ENCODE measurements at places on chromosomes 6 and 20.

GRCh38 chr6:35723587-35723986 is 13.2 kb upstream of the ARMC12 start:
- no peak for DNase-seq

DNA sequence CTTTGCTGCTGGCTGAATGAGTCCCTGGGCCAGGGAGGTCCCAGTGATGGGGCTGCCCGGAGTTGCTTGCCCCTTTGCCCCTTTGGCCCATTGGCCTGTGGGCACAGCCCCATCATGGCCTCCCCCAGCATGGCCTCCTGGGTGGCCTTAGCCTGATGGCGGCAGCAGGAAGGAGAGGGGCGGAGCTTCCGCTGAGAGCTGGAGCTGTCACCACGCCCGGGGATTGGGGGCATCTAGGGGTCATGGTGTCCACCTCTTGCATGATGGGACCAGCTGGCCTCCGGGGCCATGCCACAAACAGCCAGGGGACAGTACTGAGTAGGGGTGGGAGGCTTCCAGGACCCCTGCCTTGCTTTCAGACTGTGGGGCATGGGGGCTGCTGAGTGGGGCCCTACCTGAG is 31.5 kb upstream of the GATA5 start:
- no peak for DNase-seq

- DNase-seq: no peak
These were observed 92.4 kb downstream of the HFE start for GRCh38 chr6:26179675-26180074.

GRCh38 chr6:169763308-169763707 is 11.9 kb downstream of the ERMARD start:
- DNase-seq: no peak

- no peak for DNase-seq
These were observed 3.0 kb upstream of the KCNK17 start for GRCh38 chr6:39317256-39317655.

DNA sequence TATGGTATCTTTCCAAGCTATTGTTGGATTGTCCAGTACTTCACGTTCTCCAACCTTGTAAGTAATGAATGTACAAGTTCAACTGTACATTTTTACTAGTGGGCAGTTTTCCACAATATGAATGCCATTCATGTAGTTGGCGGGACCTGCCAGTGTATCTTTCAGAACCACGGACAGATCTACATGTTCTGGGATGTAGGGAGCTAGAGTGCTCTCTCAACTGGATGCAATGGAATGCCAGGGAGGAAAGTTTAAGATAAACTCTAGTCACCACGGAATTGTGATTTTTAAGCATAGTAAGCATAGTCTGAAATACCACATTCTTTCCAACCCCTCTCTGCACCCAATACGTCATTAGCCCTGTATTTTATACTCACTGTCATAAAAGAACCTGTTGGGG is 21.5 kb upstream of the HLA-C start:
- no peak for DNase-seq

DNA sequence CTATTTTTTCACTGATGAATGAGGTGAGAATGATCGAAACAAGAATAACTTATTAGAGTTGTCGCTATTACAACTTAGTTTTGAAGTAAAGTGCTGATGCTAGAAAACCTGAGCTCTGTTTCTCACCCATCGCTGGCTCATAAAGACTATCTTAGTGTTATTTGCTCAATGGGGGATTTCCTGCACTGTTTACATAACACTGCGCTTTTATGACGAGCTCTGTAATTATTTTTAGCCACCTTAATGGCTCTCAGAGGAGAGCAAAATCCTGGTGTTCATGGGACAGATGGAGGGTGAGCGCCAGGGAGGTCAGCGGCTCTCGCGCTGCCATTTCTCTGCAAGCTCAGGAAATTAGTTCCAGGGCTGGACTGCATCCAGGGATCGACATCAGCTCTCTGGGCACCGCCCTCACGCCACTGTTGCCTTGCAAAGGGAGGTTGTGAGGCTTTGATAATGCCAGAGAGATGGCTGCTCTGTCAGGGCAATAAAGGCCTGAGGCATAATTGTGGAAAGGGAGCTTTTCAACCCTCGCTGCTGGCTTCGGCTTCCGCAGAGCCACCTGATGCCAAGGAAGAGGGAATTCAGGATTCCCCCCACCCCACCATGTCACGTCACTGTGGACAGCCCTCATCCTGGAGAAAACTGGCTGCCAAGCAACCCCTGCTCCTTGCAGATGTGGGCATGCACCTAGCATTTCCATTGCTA is 72.0 kb downstream of the DACT2 start:
- peak; percentile 82 for DNase-seq

DNA sequence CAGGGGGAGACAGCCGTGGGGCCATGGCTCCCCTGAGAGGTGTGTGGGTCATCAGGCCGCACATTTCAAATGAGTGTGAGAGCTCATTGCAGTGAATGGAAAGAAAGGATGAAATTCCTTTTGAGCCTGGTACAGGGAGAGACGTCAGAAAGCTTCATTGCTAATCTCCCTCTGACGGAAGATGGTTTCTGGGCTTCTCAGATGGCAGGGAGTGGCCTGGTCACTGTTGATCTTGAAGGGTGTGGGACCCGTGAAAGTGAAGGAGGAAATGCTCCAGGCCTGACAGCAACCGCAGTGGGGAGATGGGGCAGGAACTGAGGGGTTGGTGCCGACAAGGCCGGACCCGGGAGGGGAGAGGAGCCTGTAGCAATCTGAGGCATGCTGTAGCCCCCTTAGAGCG is 127.4 kb downstream of the MYLK4 start:
- no peak for DNase-seq

DNA sequence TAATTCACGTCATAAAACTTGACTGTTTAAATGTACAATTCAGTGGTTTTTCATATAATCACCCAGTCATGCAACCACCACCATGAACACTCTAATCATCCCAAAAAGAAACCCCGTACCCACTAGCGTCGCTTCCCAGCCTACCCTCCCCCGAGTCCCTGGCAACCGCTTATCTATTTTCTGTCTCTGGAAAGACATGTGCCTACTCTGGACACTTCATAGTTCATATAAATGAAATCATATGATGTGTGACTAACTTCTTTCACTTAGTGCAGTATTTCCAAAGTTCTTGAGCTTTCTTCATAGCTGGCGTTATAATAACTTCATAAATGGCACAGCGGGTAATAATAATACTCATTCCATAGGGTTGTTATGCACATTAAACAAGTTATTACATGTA is 215.2 kb downstream of the MYLK4 start:
- DNase-seq: no peak

GRCh38 chr6:42572523-42572922 is 8.7 kb downstream of the UBR2 start:
- no peak for DNase-seq

DNA sequence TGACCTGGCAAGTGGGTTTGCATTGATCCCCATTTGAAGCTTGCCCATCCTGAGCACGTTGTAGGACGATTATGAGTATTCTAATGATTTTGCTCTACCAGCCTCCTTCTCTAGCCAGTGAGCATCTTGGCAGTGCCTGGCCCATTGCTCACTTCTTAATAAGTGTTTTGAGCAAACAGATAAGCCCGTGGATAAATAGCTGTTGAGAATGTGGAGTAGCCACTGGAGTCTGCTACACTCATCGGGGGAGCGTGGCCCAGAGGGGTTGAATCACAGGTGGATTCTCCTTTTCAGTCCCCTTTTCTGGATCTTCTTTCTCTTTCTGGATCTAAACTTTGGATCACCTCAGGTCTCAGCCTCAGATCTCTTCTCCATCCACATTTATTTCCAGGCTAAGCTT is 15.9 kb upstream of the EDN3 start:
- no peak for DNase-seq

DNA sequence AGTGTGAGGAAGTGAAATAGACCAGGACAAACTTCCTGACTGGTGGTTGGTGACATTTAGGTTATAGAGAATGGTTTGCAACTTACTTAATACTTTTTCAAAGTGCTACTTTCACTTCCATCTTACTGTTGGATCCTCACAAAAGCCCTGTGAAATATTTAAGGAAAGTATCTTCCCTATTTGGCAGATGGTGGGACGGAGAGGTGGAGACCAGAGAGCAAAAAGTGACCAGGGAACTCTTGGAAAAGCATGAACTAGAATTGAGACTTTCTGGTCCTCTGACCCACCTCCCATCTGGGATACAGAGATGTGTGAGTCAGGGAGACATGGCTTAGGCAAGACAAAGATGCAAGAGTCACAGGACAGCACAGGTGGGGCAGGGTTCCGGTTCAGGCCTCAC is 3.0 kb downstream of the TRIM10 start:
- DNase-seq: no peak

DNA sequence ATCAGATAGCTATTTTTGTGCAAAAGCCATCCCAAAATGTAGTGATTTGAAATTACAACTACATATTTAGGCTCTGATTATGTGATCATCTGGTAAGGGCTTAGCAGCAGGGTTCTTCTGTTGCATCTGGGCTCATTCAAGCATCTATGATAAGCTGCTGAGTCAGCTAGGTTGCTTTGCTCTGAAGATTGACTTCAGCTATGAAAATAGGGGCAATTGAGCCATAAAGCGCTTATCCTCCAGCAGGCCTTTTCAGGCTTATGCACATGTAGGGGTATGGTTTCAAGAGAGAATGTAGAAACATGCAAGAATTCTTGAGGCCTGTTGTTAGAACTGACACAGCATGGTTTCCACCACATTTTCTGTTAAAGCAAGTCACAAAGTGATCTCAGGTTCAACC is 114.1 kb downstream of the PLCB1 start:
- DNase-seq: no peak

DNA sequence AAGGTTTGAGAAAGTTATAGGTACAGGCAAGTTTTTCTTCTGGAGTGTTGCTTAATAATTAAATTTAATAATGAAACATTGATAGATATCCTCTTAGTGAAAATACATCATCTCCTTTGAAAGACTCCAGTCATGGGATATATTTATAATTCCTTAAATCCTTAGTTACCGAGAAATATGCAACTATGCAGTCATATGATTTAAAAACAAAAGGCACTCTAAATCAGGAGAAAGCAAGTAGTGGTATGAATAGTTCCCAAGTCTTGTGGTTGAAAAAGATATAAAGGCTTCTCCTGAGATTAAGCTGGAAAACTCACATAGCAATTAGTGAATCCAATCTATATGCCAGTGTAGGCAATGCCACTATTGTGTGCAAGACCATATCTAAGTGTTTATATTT is 475.4 kb downstream of the EYS start:
- no peak for DNase-seq

DNA sequence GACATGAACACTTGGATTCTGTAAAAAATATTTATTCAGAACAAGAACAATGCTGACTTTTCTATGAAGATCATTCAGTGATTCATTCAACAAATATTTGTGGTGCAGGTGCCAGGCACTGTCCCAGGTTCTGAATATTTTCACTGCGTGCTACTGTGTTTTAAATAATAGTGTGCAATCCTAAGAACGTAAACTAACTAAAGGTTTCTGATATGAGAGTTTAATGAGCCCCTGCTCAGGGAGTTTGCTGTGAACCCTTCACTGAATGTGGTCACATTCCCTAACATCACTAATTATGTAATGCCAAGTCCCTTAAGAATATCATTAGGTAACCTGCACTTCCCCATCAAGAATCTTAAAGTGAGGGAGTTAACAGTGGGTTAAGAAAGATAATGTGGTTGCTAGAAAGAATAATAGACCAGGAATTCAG is 1.7 kb upstream of the TMEM170B start:
- no peak for DNase-seq

DNA sequence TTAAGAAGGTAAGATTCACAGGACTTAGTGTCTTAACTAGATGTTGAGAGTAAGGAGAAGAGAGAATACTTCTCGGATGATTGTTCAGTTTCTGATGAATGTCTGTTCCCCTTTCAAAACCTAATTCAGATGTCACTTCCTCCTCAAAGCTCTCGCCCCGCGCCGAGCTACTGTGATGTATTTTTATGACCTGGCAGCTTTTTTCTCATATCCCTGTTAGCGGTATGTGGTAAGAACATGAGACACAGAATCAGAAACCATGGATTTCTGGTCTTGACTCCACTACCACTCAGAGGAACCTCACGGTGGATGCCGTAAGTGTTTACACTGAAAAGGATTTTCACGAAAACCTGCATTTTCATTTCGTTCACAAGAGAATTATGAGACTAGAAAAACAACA is 48.4 kb downstream of the CEP43 start:
- no peak for DNase-seq

GRCh38 chr6:9532621-9533557 is 882.0 kb downstream of the TFAP2A start:
- DNase-seq: no peak

DNA sequence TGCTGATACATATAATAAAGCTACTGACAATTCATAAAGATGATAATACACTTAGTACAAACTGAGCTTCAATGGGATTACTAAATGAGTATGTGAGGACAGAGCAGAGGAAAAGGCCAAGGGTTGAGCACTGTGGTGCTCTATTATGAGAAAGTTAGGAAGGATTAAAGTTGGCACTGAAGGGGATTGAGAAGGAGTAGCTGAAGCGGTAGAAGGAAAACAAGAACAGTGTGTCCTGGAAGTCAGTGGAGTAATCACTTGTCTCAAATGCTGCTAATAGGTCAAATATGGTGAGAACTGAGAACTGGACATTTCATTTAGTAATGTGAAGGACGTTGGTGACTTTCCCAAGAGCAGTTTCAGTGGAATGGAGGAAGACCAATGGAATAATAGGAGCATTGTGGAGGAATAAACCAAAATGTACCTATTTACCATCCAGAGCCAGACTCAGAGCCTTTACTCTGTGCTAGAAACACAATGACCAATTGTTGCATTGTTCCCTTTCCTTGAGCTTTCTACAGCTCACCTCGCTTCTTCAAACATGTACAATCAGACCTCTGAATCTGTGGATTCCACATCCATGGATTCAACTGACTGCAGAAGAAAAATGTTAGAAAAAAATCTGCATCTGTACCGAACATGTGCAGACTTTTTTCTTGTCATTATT is 255.9 kb downstream of the LAMA2 start:
- no peak for DNase-seq

DNA sequence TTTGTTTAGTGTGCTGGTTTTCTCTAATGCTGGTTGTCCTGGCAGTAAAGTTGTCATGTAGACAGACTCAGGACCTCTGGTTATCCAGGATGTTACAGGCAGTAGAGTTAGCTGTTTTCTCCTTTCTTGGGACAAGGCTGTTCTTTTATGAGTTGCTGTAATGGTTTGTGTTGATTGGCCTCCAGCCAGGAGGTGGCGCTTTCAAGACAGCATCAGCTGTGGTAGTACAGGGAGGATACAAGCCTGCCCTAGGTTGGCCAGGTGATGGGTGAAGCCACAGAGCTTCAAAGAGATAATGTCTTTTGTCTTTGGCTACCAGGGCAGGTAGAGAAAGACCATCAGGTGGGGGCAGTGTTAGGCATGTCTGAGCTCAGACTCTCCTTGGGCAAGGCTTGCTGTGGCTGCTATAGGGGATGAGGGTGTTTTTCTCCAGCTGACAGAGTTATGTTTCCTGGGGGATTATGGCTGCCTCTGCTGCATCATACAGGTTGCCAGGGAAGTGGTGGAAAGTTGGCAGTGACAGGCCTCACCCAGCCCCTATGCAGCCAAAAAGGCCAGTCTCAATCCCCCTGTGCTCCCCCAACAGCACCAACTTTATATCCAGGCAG is 127.2 kb upstream of the TAB2 start:
- DNase-seq: no peak

DNA sequence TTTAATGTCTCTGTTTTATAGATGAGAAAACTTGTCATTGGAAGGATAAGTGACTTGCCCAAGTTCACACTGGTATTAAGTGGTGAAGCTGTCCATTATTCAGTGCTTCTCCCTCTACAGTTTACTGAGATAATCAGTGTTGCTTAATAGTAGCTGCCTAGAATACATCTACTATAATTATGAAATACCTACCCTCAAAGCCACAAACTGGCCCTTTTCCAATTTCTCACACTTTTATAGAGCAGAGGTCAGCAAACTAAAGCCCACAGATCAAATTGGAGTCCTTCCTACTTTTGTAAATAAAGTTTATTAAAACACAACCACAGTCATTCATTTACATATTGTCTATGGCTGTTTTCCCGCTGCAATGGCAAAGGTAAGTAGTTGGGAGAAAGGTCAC is 73.5 kb downstream of the EYS start:
- DNase-seq: no peak

Data from NCI-H774 (cell line).